ENCODE measurements at places on chromosomes 4 and X.
A peak's percentile ranks its signal among the peaks of the same experiment; 100 is the strongest.

GRCh38 chrX:39409246-39409917 lies 608.1 kb downstream of the MID1IP1 start:
- DNase-seq: no peak

GRCh38 chr4:121943941-121944340 lies 7.9 kb downstream of the TRPC3 start:
- DNase-seq: peak; percentile 20

DNA sequence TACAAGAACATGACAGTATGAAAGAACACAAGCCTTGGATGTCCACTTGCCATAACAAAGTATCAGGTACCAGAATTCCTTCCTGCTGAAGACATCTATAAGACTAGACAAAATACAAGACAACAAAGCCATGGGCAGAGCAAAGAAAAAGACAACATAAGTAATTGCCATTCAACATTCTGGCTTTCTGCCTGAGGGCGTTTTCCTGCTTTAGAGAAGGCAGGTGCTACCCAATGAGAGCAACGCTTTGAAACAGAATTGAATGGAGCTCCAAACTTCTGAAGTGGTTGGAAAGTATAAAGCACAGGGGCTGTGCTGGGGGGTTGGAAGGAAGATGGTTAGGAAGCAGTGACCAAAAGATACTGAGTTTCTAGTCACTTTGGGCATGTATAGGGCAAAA lies 30.1 kb downstream of the PDE5A start:
- DNase-seq: no peak

- DNase-seq: no peak
Observed at GRCh38 chr4:61693520-61693919, 493.4 kb downstream of the ADGRL3 start.

DNA sequence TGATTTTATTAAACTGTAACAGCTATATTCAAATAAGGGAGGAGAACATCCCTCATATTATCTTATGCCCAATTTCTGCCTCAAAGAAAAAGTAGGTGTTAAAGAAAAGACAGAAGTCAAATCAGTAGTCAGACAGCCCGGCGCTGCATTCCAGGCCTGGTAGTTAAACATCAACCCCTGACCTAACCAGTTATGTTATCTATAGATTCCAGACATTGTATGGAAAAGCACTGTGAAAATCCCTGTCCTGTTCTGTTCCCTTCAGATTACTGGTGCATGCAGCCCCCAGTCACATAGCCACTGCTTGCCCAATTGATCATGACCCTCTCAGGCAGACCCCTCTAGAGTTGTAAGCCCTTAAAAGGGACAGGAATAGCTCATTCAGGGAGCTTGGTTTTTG lies 269.9 kb upstream of the GALNT7 start:
- DNase-seq: no peak

DNA sequence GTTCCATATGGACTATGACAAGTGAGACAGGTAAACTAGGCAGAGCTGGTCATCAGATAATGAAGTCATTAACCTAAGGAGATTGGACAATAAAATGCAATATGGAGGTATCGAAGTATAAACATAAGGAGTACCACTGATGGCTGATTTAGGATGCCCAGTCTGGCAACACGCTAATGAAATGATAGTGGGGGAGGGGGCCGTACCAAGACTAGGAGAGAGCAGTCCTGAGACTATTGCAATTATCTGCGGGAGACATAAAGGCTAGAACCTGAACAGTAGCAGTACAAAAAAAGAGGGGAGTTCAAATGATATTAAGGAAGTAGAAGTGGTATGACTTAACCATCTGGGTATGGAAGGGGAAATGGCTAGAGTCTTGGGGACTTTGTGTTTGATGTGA lies 2.3 kb downstream of the F9 start:
- DNase-seq: no peak

- DNase-seq: no peak
Observed at GRCh38 chr4:7336067-7336569, 98.6 kb downstream of the PSAPL1 start.

- peak; percentile 70 for DNase-seq
Observed at GRCh38 chr4:184267673-184268583, 50.3 kb upstream of the ENPP6 start.

GRCh38 chr4:8281519-8282133 lies 12.1 kb downstream of the HTRA3 start:
- DNase-seq: no peak

GRCh38 chr4:61886131-61886530 lies 686.0 kb downstream of the ADGRL3 start:
- no peak for DNase-seq

DNA sequence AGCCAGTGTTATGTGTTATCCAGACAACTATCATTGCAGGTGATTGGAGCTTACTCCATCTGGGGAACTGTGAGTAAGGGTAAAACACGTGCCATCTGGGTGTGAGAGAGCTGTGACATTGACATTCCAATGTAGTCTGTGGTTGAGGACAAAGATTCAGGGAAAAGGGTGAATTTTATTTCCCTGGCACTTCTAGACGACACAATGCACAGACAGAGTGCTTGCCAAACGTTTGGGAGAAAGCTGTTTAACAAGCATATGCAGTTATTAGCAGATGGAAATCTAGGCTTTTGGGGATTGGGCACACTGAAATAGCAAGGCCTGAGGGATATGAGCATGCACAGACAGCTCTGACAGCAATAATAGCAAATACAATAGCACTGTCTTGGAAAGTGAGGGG lies 21.3 kb upstream of the CTSO start:
- DNase-seq: no peak

- DNase-seq: no peak
Observed at GRCh38 chr4:179817317-179817716, 2375.1 kb upstream of the AGA start.

DNA sequence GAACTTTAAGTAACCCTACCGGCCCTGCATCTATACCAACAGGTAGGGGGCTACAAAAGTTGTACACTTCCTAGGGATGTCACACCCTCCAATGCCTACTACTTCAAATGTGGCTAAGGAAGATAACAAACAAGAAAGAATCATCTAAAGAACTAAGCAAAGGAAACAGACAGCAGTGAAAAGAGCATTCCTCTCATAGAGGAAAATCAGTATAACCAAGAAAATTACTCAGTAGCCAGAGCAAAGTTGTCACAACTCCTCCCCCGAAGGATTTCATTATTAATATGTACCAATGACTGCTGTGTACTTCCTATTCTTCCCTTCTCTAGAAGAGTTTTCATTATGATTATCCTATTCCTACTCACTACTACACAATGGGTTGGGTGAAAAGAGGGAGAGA lies 12.6 kb downstream of the ANKRD17 start:
- DNase-seq: no peak

GRCh38 chrX:49978176-49978575 lies 55.8 kb downstream of the CLCN5 start:
- no peak for DNase-seq

DNA sequence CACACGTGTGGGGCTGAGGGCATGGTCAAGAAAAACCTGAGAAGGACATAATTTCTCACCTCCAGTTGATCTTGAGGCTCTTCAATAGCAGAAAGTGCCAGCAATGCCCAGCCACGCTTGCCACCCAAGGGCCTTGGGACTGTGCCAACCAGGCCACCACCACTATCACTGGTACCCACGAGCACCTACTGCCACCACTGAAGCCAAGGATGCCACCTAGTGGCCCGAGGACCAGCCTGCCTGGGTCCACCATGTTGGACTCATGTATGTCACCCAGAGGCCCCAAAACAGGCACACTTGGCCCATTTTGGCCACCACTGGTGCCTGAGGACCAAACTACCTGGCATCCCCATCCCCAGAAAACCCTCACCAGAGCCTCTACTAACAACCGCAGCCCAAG lies 191.8 kb downstream of the ADAM29 start:
- no peak for DNase-seq

DNA sequence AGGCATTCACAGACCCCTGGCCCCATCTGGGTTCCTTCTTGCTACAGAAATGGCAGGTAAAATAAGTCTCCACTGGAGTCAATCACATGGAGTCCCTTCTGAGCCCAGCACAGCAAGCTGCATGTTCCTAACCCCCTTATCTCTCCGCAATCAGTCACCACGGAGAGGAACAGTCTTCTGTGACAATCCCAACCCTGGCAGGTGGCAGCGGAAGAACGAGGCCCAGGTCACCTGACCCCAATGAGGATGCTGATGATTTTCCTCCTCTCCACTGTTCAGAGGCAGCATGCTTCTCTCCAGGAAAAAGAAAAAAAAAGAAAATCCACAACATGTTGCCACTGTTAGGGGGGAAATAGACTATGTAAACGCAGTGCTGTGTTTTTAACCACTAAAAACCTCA lies 50.1 kb downstream of the TSPAN5 start:
- DNase-seq: no peak

- no peak for DNase-seq
Observed at GRCh38 chrX:110741213-110741796, 54.3 kb downstream of the CHRDL1 start.
